ENCODE measurements at places on chromosomes 4 and X. TPM values are rescaled to one million over a fixed set of nuclear protein-coding genes. Genes with fewer than 3 reads are reported as not detected.

RAPGEF2 gene
- total RNA-seq, result 17.6 TPM

ASB12 gene
- not detected for total RNA-seq

SSX4B gene
- total RNA-seq, result 0.15 TPM

MAGEA10 gene
- not detected for total RNA-seq

GRCh38 chr4:25402521-25402920, 25.5 kb downstream of the ANAPC4 start:
- H3K36me3 ChIP-seq, result peaks cover 13% of the 10 kb centered on the region
- H3K4me3 ChIP-seq, result no peak overlapping the region
- no peak overlapping the region for H3K27ac ChIP-seq
- DNase-seq, result no peak

- no peaks in the 10 kb centered on the region for H3K27me3 ChIP-seq
- peak overlapping the region; percentile 79 for H3K4me3 ChIP-seq
- H3K4me1 ChIP-seq, result peaks cover 24% of the 10 kb centered on the region
- H3K36me3 ChIP-seq, result peaks cover 3% of the 10 kb centered on the region
- peak overlapping the region; percentile 77 for H3K27ac ChIP-seq
These were observed 593 bp downstream of the SH3RF1 start for GRCh38 chr4:169269916-169270809.

Measured in Panc1 (cell line).